NCI-H1105 (cell line): ENCODE measurements at places on chromosomes 12 and 14.

DNA sequence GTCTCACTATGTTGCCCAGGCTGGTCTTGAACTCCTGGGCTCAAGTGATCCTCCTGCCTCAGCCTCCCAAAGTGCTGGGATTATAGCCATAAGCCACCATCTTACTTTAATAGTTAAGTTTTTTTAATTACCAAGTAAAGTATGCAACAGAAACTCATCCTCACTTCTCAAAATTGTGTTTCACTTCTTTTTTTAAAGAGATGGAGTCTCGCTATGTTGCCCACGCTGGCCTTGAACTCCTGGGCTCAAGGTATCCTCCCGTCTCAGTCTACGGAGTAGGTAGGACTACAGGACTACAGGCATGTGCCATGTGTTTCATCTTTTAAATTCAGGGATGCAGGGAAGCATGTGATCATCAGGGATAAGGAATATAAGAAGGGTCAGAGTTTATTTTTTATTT is 17.2 kb upstream of the ARID2 start:
- no peak for DNase-seq

GRCh38 chr14:22852940-22853767 is 16.8 kb downstream of the MMP14 start:
- DNase-seq: peak; percentile 76

- DNase-seq: no peak
These were observed 179.1 kb upstream of the HIF1A start for GRCh38 chr14:61516118-61516743.

DNA sequence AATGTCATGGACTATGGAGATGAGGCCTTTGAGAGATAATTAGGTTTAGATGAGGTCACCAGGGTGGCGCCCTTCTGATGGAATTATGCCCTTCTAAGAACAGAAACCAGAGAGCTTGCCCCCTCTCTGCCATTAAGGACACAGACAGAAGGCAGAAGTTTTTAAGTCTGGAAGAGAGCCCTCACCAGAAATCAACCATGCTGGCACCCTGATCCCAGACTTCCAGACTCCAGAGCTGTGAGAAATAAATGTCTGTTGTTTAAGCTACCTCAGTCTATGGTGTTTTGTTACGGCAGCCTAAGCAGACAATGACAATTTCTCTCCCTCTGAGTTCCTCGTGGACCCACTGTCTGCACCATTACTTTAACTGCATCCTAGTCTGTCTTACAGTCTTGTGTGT is 382.0 kb downstream of the GXYLT1 start:
- no peak for DNase-seq

- no peak for DNase-seq
These were observed 43.7 kb downstream of the TRHDE start for GRCh38 chr12:72315858-72316257.

- DNase-seq: no peak
These were observed 66.7 kb downstream of the RESF1 start for GRCh38 chr12:32025906-32026305.

GRCh38 chr12:59839514-59839913 is 243.7 kb downstream of the SLC16A7 start:
- DNase-seq: no peak

DNA sequence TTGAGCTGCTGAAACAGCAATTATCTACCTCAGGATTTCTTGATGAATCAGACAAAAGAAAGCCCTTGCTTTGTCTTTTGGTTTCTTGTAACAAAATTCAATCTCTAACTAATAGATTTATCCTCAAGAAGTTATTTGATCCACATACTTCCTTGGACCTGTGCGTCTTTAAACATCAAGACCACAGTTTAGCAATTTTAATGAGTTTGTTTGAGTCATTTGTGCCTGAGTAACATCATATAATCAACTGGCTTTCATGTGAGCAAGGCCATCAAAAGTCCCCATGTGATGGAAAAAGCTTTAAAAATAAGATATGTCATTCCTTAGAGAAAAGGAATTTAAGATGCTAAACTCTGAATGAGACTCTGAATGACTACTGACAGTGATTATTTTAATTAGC is 52.3 kb downstream of the KCNC2 start:
- no peak for DNase-seq

- DNase-seq: no peak
These were observed 30.0 kb downstream of the HVCN1 start for GRCh38 chr12:110658878-110659277.

DNA sequence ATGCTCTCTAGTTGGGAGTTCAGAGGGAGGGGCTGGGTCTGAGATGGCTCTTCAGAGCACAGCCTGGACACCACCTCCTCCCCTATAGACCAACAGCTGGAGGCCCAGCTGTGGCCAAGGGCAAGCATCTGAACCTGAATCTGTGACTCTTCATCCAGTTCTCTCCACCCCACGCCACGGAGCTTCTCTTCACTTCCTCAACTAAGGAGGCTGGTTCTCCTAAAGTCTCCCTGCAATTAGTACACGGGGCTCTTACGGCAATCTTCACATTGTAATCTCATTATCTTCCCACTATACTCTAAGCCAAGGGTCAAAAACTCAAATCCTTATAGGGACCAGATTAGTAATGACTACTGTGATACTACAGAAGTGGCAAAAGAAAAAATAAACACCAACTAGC is 9.8 kb downstream of the NRDE2 start:
- DNase-seq: no peak

GRCh38 chr14:103594265-103594664 is 31.5 kb downstream of the COA8 start:
- peak; percentile 6 for DNase-seq

GRCh38 chr12:580813-581212 is 82.4 kb downstream of the NINJ2 start:
- DNase-seq: no peak

- DNase-seq: no peak
These were observed 32.8 kb downstream of the FMNL3 start for GRCh38 chr12:49674318-49674981.
